ENCODE measurements at places on chromosomes 4 and X. TPM values are rescaled to one million over a fixed set of nuclear protein-coding genes. Genes with fewer than 3 reads are reported as not detected.

The OTOP1 gene
- polyA plus RNA-seq = 0.12 TPM

The CLDN22 gene
- 0.08 TPM for polyA plus RNA-seq

The BEX5 gene
- 1.6 TPM for polyA plus RNA-seq

The RPS6KA6 gene
- 0.53 TPM for polyA plus RNA-seq

The SMIM10L2A gene
- 1.2 TPM for polyA plus RNA-seq

The PDCL2 gene
- 1.2 TPM for polyA plus RNA-seq

The COL25A1 gene
- 0.06 TPM for polyA plus RNA-seq

The GYG2 gene
- polyA plus RNA-seq = 0.16 TPM

The FAM90A26 gene
- polyA plus RNA-seq = not detected

The POU4F2 gene
- polyA plus RNA-seq = not detected

The CFAP299 gene
- polyA plus RNA-seq = not detected

The SUPT20HL1 gene
- not detected for polyA plus RNA-seq

The HOPX gene
- 649 TPM for polyA plus RNA-seq

The NXF2 gene
- not detected for polyA plus RNA-seq

The MAGEE2 gene
- not detected for polyA plus RNA-seq

The ZNF157 gene
- 0.10 TPM for polyA plus RNA-seq

The MFAP3L gene
- polyA plus RNA-seq = 0.24 TPM

The TLR2 gene
- 1.9 TPM for polyA plus RNA-seq

The PNMA3 gene
- 0.45 TPM for polyA plus RNA-seq

The ZCCHC12 gene
- polyA plus RNA-seq = not detected

The JCHAIN gene
- polyA plus RNA-seq = 4.2 TPM

The PDE6B gene
- polyA plus RNA-seq = 0.41 TPM

The DRD5 gene
- polyA plus RNA-seq = not detected

The COX7B2 gene
- polyA plus RNA-seq = not detected

The UGT2B15 gene
- 0.06 TPM for polyA plus RNA-seq

The KLHL4 gene
- 0.05 TPM for polyA plus RNA-seq

The FGG gene
- not detected for polyA plus RNA-seq

The C4orf50 gene
- polyA plus RNA-seq = 0.02 TPM

The CABS1 gene
- not detected for polyA plus RNA-seq

The REELD1 gene
- polyA plus RNA-seq = 0.20 TPM

The LARP1B gene
- 9.7 TPM for polyA plus RNA-seq

The GNRHR gene
- polyA plus RNA-seq = 0.10 TPM

The IGSF1 gene
- not detected for polyA plus RNA-seq

The KIT gene
- 0.49 TPM for polyA plus RNA-seq

The FRMPD3 gene
- polyA plus RNA-seq = 0.04 TPM

The SPIN2B gene
- polyA plus RNA-seq = 4.6 TPM

The GTPBP6 gene
- polyA plus RNA-seq = 35.3 TPM

The PLXNA3 gene
- 19.0 TPM for polyA plus RNA-seq

The TRPC5OS gene
- polyA plus RNA-seq = not detected

The HTRA3 gene
- 1.4 TPM for polyA plus RNA-seq

The TREX2 gene
- polyA plus RNA-seq = 2.8 TPM

The FMR1NB gene
- not detected for polyA plus RNA-seq

The ADH1C gene
- polyA plus RNA-seq = 1.7 TPM

The HDX gene
- 0.40 TPM for polyA plus RNA-seq

The POLN gene
- 0.81 TPM for polyA plus RNA-seq
